ENCODE measurements at places on chromosomes 12 and 14.

- no peak for DNase-seq
Observed at GRCh38 chr14:65910108-65910786, 497.7 kb downstream of the FUT8 start.

- DNase-seq, result no peak
Observed at GRCh38 chr12:28866296-28866695, 282.8 kb upstream of the FAR2 start.

GRCh38 chr14:93967637-93968250, 8.6 kb downstream of the ASB2 start:
- no peak for DNase-seq

- DNase-seq, result no peak
Observed at GRCh38 chr12:54661048-54661447, 12.9 kb upstream of the DCD start.

DNA sequence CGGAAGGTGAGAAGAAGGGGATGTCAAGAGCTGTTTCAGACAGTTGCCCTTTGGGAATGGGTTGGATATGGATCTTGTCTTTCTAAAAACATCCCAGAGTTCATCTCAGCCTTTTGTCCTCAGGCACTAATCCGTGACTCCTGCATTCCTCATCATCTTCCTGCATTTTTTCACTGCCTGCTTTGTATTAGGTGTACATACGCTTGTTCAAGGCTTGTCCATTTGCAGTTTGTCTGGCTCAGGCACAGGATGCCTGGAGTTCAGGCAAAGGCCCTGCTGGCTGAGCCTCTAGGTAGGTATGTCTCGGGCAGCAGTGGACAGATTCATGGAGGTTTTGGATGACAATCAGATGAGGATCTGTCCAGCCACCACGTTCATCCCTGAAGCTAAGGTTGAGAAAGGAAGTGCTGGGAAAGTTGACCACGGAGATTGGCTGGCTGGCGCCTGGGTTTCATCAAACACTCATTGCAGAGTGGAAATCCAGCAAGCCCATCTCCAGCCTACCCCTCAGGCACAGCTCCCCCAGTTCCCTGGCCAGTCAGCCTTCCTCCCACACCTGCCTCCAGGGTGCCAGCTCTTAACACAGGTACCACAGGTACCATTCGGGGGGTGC, 12.4 kb upstream of the TMEM106C start:
- no peak for DNase-seq

DNA sequence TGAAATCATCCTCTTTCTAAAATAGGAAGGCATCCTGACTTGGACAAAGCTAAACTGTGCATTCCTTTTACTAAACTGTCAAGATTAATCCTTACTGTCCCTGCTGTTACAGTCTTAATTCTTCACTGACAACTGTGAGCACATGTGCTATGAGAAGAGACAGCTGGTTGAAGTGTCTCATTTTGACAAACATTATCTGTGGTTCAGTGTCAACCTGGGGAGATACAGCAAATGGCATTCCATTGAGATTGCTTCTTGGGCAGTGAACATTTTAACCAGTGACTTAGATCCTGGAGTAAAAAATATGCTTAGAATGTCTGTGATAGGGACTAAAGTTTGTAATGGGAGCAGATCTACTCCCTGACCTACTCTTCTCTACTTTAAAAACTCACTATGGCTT, 552.6 kb upstream of the ATP2B1 start:
- no peak for DNase-seq

DNA sequence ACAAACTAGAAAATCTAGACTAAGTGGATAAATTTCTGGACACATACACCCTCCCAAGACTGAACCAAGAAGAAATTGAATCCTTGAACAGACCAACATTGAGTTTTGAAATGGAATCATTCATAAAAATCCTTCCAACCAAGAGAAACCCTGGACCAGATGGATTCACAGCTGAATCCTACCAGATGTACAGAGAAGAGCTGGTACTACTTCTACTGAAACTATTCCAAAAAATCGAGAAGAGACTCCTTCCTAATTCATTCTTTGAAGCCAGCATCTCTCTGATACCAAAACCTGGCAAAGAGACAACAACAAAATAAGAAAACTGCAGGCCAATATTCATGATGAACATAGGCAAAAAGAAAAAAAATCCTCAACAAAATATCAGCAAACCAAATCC, 227.4 kb downstream of the RPAP3 start:
- DNase-seq, result no peak

GRCh38 chr14:20873370-20874177, 17.6 kb upstream of the RNASE3 start:
- peak; percentile 79 for DNase-seq

GRCh38 chr12:120922279-120922678, 18.1 kb upstream of the SPPL3 start:
- no peak for DNase-seq

GRCh38 chr12:128442096-128442495, 175.1 kb downstream of the TMEM132C start:
- DNase-seq, result no peak

DNA sequence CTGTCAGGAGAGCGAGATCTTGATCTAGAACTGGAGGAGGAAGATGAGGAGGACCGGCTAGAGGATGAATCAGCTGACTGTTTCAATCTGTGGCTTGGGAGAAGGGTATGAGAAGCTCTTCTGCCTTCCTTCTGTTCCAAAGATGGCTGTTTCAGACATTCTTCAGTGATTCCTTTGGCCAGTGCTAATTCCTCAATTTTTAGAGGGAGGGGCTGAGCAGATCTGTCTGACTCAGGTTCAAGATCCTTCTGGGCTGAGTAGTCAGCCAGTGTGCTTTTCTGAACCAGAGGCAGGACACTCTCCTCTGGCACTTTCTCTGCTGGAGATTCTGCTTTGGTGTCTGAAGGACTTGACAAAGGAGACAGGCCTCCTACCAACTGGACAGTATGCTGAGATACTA, 15.2 kb downstream of the ACIN1 start:
- DNase-seq, result no peak

- DNase-seq, result peak; percentile 69
Observed at GRCh38 chr12:55760663-55761062, 17.7 kb downstream of the GDF11 start.

DNA sequence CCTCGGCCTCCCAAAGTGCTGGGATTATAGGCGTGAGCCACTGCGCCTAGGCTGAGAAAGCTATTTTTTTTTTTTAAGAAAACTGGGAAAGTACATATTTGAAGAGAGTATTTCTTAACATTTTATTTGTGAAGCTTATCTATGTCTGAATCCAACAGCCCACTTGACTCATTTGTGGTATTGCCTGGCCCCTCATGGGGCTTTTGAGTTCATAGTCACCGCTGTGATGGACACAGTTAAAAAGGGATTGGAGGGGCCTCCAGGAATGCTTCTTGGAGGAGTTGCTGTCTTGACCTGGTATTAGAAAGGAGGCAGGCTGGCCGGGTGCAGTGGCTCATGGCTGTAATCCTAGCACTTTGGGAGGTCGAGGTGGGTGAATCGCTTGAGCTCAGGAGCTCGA, 26.5 kb downstream of the BCL7A start:
- DNase-seq, result no peak

DNA sequence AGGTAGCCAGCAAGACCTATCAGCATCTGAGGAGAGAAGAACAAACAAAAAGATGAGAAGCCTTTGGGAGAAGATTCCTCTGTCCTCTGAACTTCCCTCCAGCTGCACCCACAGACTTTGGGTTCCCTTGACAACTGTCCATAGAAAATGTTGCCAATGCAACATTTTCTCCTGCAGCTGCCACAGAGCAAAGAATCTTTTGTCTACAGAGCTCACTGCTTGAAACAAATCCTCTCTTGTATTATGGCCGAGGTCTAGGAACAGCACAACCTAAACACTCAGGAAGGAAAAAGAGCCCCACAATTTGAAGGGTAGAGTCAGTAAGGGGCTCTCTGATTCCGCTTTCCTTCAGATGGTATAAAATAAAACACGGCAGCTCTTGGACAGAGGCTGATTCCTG, 14.3 kb downstream of the POMT2 start:
- DNase-seq, result no peak

- no peak for DNase-seq
Observed at GRCh38 chr12:9957834-9958233, 13.4 kb upstream of the CLEC12A start.

GRCh38 chr14:100703386-100704220, 23.1 kb upstream of the DLK1 start:
- no peak for DNase-seq

DNA sequence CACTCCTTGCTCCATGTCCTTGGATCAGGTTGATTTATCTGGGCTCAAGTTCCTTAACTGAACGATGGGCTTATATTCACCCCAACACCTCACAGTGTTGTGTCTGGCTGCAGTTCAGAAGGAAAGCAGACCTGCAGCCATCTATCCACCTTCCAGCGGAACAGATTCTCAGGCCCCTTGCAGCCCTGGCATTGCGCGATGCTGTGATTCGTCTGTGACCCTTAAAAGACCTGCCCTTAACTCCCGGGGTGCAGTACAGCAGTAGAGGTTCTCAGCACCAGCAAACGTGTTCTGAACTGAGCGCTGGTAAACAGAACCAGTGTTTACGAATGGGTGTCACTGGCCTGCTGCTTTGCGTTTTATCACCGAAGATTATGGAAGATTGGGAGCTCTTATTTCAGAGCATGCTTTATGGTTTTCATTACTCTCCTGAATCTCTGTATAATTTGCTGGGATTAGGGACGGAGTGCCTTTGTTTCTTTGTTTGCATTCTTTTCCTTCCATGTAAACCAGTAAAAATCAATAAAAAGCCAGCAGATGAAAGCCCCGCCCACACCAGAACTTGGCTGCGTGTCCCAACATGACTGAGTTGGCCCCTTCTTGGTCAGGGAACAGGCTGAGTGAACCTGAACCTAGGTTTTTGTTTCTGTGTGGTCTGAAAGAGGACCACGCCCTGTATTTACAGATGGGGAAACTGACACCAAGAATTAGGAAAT, 286.7 kb upstream of the CRY1 start:
- no peak for DNase-seq

GRCh38 chr12:124231980-124232653, 62.8 kb upstream of the RFLNA start:
- DNase-seq, result no peak

DNA sequence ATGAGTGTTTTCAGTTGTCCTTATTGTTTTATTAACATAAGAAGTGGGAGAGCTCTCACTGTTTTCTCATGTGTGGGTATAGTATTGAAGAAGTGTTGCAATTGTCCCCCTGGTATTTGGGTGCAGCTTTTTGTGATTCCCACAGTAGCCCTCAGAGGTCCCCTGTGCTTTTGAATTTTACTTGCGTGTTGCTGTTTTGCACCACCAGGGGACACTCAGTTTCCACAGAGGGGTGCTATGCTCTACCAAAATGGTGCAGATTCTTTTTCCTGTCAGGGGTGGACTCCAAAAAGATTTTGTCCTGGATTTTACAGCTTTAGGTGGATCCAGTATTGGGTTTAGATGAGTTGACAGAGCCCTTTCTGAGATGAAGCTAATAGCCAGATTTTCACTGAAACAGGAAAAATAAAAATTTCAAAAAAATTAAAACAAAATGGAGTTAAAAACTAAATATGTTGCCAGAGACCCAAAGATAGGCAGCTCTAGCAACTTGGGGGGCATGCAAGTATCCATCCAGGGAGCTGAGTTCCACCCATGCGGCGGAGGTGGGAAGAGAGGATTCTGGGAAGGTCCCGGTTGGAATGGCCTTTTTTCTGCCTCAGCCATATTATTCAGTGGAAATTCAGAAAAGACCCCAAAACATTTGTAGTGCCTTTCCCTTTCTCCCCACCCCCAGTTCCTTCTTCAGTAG, 50.2 kb downstream of the TTLL5 start:
- no peak for DNase-seq

DNA sequence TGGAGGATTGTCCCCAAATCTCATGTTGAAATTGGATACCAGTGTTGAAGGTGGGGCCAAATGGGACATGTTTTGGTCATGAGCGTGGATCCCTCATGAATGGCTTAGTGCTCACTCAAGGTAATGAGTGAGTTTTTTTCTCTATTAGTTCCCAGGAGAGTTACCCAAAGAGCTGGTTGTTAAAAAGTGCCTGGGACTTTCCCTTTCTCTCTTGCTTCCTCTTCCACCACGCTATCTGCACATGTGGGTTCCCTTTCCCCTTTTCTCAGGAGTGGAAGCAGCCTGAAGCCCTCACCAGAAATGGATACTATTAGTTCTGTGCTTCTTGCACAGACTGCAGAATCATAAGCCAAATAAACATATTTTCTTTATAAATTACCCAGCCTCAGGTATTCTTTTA, 465.4 kb downstream of the FSCB start:
- DNase-seq, result no peak

DNA sequence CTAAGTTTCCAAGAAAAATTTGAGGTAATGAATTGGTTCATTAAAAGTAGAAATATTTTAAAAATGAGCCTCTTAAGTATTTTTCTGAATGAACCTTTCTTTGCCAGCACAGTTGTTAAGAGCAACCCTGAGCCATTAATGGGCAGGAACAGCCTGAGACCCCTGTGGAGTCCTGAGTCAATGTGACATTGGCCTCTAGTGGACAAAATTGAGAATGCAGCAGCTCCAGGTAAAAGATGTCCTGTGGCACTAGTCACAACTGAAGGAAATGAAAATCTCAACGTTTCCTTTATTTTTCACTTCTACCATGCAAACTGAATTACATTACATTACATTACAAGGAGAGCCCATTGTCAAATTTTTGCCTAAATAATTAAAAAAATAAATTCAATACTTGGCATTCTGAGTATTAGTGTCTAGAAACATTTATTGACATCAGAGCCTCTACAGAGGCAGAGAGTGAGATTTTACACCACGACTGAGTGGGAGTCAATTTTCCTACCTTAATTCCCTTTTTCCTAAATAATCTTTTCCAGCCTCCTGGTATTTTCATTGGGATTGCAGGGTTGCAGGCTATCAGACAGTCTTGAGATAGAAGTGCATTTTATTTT, 135.7 kb downstream of the PPM1H start:
- DNase-seq, result peak; percentile 43

DNA sequence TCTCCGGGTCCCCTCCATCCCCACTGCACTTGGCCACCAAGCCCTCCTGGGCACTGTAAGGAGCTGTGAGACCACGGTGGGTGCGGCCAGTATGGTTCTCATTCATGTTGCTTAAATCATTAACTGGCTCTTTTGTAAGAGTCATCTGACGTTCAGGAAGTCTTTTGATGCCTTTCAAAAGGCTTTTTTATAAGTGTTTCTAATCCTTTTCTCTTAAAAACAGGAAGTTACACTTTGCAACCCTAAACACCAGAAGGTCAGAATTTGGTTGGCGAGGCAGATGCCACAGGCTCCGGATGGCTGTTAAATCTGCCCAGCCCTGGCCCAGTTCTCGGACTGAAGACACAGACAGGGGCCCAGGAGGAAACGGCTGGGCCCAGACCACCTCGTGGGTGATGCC, 26.1 kb upstream of the DIO3 start:
- DNase-seq, result no peak
